Epithelial cell of umbilical artery (primary cell): ENCODE measurements at places on chromosomes 6 and 20. TPM values are rescaled to one million over a fixed set of nuclear protein-coding genes. Genes with fewer than 3 reads are reported as not detected.

WFDC10A gene
- not detected in 2 replicates for total RNA-seq

TRIM31 gene
- not detected in 2 replicates for total RNA-seq

PMEPA1 gene
- total RNA-seq = 2.3 and 19.2 TPM in 2 replicates

PLG gene
- total RNA-seq = not detected in 2 replicates

RPL10A gene
- 1,588 and 2,417 TPM in 2 replicates for total RNA-seq

SLC24A3 gene
- total RNA-seq = not detected in 2 replicates

ADAT2 gene
- 3.2 and 7.1 TPM in 2 replicates for total RNA-seq

SEMG1 gene
- not detected in 2 replicates for total RNA-seq

CNR1 gene
- not detected in 2 replicates for total RNA-seq

MUCL3 gene
- not detected in 2 replicates for total RNA-seq

ACTL10 gene
- 3.6 and 4.0 TPM in 2 replicates for total RNA-seq

TMC2 gene
- total RNA-seq = not detected in 2 replicates

KIF13A gene
- 26.0 and 34.5 TPM in 2 replicates for total RNA-seq

RGS17 gene
- total RNA-seq = 3.6 and 3.9 TPM in 2 replicates

MACROD2 gene
- 0.61 and 0.65 TPM in 2 replicates for total RNA-seq

CST7 gene
- total RNA-seq = not detected in 2 replicates

OR2W1 gene
- total RNA-seq = not detected in 2 replicates

METTL24 gene
- not detected in 2 replicates for total RNA-seq

MTFR2 gene
- total RNA-seq = 3.6 and 4.1 TPM in 2 replicates

SCGN gene
- not detected in 2 replicates for total RNA-seq

SSTR4 gene
- total RNA-seq = not detected in 2 replicates

UNC5CL gene
- under 0.01 TPM in 1 of 2 replicates, not detected in the other for total RNA-seq

KIF25 gene
- not detected in 2 replicates for total RNA-seq

SIM1 gene
- under 0.01 and 0.15 TPM in 2 replicates for total RNA-seq

GPR6 gene
- not detected in 2 replicates for total RNA-seq

PET117 gene
- total RNA-seq = 13.6 and 18.4 TPM in 2 replicates

OXT gene
- total RNA-seq = not detected in 2 replicates

XKR7 gene
- total RNA-seq = not detected in 2 replicates

CST4 gene
- total RNA-seq = not detected in 2 replicates

DNAH8 gene
- total RNA-seq = 0.65 and 0.76 TPM in 2 replicates

CYP39A1 gene
- total RNA-seq = under 0.01 and 0.15 TPM in 2 replicates

FOXC1 gene
- total RNA-seq = 4.7 and 5.2 TPM in 2 replicates

PPP1R3G gene
- total RNA-seq = under 0.01 and 0.32 TPM in 2 replicates

SIRPB1 gene
- total RNA-seq = 0.32 TPM in 1 of 2 replicates, not detected in the other

LCA5 gene
- total RNA-seq = 3.2 and 5.8 TPM in 2 replicates

NKAIN4 gene
- total RNA-seq = not detected in 2 replicates

OOEP gene
- not detected in 2 replicates for total RNA-seq

GJA10 gene
- not detected in 2 replicates for total RNA-seq

HECA gene
- 22.1 and 26.4 TPM in 2 replicates for total RNA-seq

INSM1 gene
- total RNA-seq = not detected in 2 replicates

TOX2 gene
- 1.7 and 3.2 TPM in 2 replicates for total RNA-seq

GNRH2 gene
- total RNA-seq = 0.30 TPM in 1 of 2 replicates, not detected in the other

EPPIN gene
- total RNA-seq = not detected in 2 replicates

ZBTB46 gene
- total RNA-seq = 2.9 and 4.9 TPM in 2 replicates

RIPOR2 gene
- 0.46 TPM in 1 of 2 replicates, not detected in the other for total RNA-seq

KCNK15 gene
- under 0.01 TPM in 1 of 2 replicates, not detected in the other for total RNA-seq
